SJSA1 (cell line): ENCODE measurements at places on chromosomes 12 and 14. TPM values are rescaled to one million over a fixed set of nuclear protein-coding genes. Genes with fewer than 3 reads are reported as not detected.

GRCh38 chr14:81070511-81070910, 115.1 kb downstream of the TSHR start:
- DNase-seq: no peak
- no peak overlapping the region for H3K4me3 ChIP-seq
- peaks cover 7% of the 10 kb centered on the region; the same call in 1 of the 2 replicates for H3K4me1 ChIP-seq
- H3K36me3 ChIP-seq: no peaks in the 10 kb centered on the region
- no peak overlapping the region for H3K27ac ChIP-seq
- no peaks in the 10 kb centered on the region for H3K27me3 ChIP-seq

TDG gene
- total RNA-seq: 67.9 and 72.6 TPM in 2 replicates

NGB gene
- not detected in 2 replicates for total RNA-seq

FAM222A gene
- 7.4 and 7.8 TPM in 2 replicates for total RNA-seq

- H3K27me3 ChIP-seq: no peaks in the 10 kb centered on the region
- no peak for DNase-seq
- no peak overlapping the region for H3K27ac ChIP-seq
Measured at GRCh38 chr12:22100958-22101748, 55.1 kb downstream of the CMAS start.

TMTC2 gene
- 0.13 and 0.19 TPM in 2 replicates for total RNA-seq

GRCh38 chr14:30610787-30611343, 11.3 kb upstream of the SCFD1 start:
- H3K4me1 ChIP-seq: peaks cover 33% of the 10 kb centered on the region
- no peak overlapping the region for H3K27ac ChIP-seq
- peak; percentile 59 for DNase-seq
- no peaks in the 10 kb centered on the region for H3K27me3 ChIP-seq

MYO1A gene
- total RNA-seq: not detected in 2 replicates

GRCh38 chr12:108697905-108698304, 33.4 kb downstream of the CORO1C start:
- H3K4me3 ChIP-seq: no peak overlapping the region
- H3K27ac ChIP-seq: peak overlapping the region; percentile 88; the same call in 1 of the 2 replicates
- no peaks in the 10 kb centered on the region for H3K27me3 ChIP-seq
- DNase-seq: no peak
- H3K36me3 ChIP-seq: peaks cover 77% of the 10 kb centered on the region

- no peaks in the 10 kb centered on the region for H3K27me3 ChIP-seq
- H3K27ac ChIP-seq: no peak overlapping the region
- H3K4me1 ChIP-seq: no peaks in the 10 kb centered on the region
- no peaks in the 10 kb centered on the region for H3K36me3 ChIP-seq
- no peak overlapping the region for H3K4me3 ChIP-seq
Measured at GRCh38 chr14:30292541-30292940, 266.4 kb upstream of the G2E3 start.

FOXM1 gene
- total RNA-seq: 55.9 and 66.4 TPM in 2 replicates

GRCh38 chr12:123445388-123446332, 9.2 kb upstream of the RILPL2 start:
- peak; percentile 49 for DNase-seq
- H3K4me1 ChIP-seq: peaks cover 12% of the 10 kb centered on the region
- no peak overlapping the region for H3K4me3 ChIP-seq
- no peaks in the 10 kb centered on the region for H3K36me3 ChIP-seq
- H3K27ac ChIP-seq: peak overlapping the region; percentile 22; the same call in 1 of the 2 replicates

SDR9C7 gene
- total RNA-seq: not detected in 2 replicates

GRCh38 chr14:80313806-80314205, 102.5 kb upstream of the DIO2 start:
- H3K27me3 ChIP-seq: no peaks in the 10 kb centered on the region
- H3K4me1 ChIP-seq: peaks cover 45% of the 10 kb centered on the region
- DNase-seq: no peak

DNA sequence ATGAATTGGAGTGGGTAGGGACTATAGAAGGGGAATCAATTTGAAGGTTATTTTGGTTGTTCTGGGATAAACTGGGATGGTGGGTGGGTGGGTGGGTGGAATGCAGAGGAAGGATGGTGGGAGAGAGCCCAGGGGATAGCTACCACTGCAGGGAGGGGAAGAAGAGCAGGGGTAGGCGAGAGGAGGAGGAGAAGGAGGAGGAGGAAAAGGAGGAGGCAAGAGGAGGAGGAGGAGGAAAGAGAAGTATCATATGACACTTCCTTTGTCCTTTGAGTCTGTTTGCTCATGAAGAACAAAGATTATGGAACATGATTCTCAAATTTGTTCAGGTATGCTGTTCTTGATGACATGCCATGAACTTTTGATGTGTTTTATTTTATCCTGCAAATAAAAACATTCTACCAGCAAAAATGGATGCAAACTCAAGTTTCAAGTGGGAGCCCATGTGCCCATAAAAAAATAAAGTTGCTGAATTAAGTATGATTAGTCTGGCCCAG, 4.1 kb upstream of the BEST3 start:
- H3K27me3 ChIP-seq: no peaks in the 10 kb centered on the region
- no peaks in the 10 kb centered on the region for H3K4me1 ChIP-seq
- no peaks in the 10 kb centered on the region for H3K36me3 ChIP-seq
- DNase-seq: no peak
- H3K4me3 ChIP-seq: no peak overlapping the region
- H3K27ac ChIP-seq: no peak overlapping the region

BCL11B gene
- 2.1 and 2.6 TPM in 2 replicates for total RNA-seq

GRCh38 chr14:59828276-59828675, 42.3 kb downstream of the RTN1 start:
- no peaks in the 10 kb centered on the region for H3K36me3 ChIP-seq
- H3K27me3 ChIP-seq: no peaks in the 10 kb centered on the region
- no peaks in the 10 kb centered on the region for H3K4me1 ChIP-seq
- DNase-seq: no peak

SGPP1 gene
- total RNA-seq: 33.2 and 34.6 TPM in 2 replicates

DNAL1 gene
- total RNA-seq: 5.0 and 16.2 TPM in 2 replicates

CHFR gene
- total RNA-seq: 4.5 and 7.1 TPM in 2 replicates

TAS2R20 gene
- total RNA-seq: 1.1 TPM in 1 of 2 replicates, not detected in the other

GRCh38 chr12:24560831-24561271, 388.1 kb downstream of the BCAT1 start:
- H3K36me3 ChIP-seq: 0 out of 2 replicates have a peak, but pooled peaks cover 6% of the 10 kb centered on the region
- peaks cover 23% of the 10 kb centered on the region for H3K4me1 ChIP-seq
- no peaks in the 10 kb centered on the region for H3K27me3 ChIP-seq
- H3K4me3 ChIP-seq: peak overlapping the region; percentile 57
- no peak for DNase-seq

TMCC3 gene
- total RNA-seq: 0.81 and 1.9 TPM in 2 replicates

SLC41A2 gene
- 1.7 TPM in 1 of 2 replicates, not detected in the other for total RNA-seq

GRCh38 chr14:81033698-81034240, 78.3 kb downstream of the TSHR start:
- no peak overlapping the region for H3K4me3 ChIP-seq
- no peaks in the 10 kb centered on the region for H3K4me1 ChIP-seq
- H3K36me3 ChIP-seq: no peaks in the 10 kb centered on the region
- no peaks in the 10 kb centered on the region for H3K27me3 ChIP-seq
- no peak for DNase-seq

KLRF1 gene
- total RNA-seq: not detected in 2 replicates

ZDHHC22 gene
- total RNA-seq: 0.03 TPM in 1 of 2 replicates, not detected in the other

- peaks cover 65% of the 10 kb centered on the region for H3K36me3 ChIP-seq
- no peak for DNase-seq
Measured at GRCh38 chr14:103501041-103501870, 21.4 kb downstream of the CKB start.

STYK1 gene
- total RNA-seq: 5.9 and 6.3 TPM in 2 replicates

- H3K4me1 ChIP-seq: peaks cover 30% of the 10 kb centered on the region
- H3K27ac ChIP-seq: no peak overlapping the region
- DNase-seq: no peak
- H3K36me3 ChIP-seq: no peaks in the 10 kb centered on the region
Measured at GRCh38 chr12:116200812-116201211, 76.7 kb downstream of the MED13L start.

DNA sequence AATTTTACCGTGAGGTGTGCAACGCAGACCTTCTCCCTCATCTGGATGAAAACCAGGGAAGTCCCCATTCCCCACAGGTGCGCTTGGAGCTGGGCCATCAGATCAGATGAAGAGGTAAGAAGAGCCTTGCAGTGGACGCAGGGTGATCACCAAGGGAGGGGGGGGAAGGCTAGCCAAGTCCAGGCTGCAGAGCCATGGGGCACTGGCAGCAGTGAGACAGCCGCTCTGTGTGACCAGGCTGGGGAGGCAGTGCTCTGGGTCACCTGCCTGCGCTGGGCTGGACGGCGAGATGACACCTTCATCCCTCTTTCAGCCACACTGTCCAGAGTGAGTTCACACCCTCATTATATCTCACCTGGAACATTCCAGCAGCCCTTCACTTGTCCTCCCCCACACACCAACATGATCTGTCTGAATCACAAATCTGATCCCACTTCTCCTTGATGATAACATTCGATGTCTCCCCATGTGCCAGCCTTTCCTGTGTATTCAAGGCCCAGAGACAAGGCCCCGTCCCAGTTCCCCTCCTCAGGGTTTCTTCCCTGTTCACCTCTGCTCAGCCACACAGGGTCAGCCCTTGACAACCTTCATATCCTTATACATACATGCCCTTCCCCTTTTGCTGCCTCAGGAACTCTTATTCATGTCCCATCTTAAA, 65.9 kb upstream of the VASH1 start:
- no peaks in the 10 kb centered on the region for H3K36me3 ChIP-seq
- no peak overlapping the region for H3K27ac ChIP-seq
- no peaks in the 10 kb centered on the region for H3K4me1 ChIP-seq
- H3K27me3 ChIP-seq: no peaks in the 10 kb centered on the region
- no peak for DNase-seq

DNA sequence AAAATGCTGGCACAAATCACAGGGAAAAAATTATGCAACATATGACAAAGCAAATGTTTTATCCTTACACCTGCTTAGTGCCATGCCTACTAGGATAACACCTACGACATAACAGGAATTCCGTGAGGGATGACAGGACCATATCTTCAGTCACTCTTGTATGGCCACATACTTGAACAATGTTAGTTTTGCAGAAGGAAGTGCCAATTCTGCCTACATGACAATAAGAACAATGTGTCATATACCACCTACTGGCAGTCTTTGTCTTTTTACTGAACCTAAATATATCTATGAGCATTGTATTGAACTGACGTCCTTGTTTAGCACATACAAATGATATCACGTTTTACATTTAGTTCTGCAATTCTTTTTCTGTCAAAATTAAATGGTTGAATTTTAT, 234.0 kb downstream of the ADAMTS20 start:
- no peaks in the 10 kb centered on the region for H3K36me3 ChIP-seq
- no peak for DNase-seq
- H3K27ac ChIP-seq: no peak overlapping the region
- no peaks in the 10 kb centered on the region for H3K4me1 ChIP-seq
- no peaks in the 10 kb centered on the region for H3K27me3 ChIP-seq

PHC1 gene
- 22.5 and 23.4 TPM in 2 replicates for total RNA-seq

AICDA gene
- total RNA-seq: not detected in 2 replicates

- no peak overlapping the region for H3K27ac ChIP-seq
- H3K36me3 ChIP-seq: no peaks in the 10 kb centered on the region
- no peaks in the 10 kb centered on the region for H3K27me3 ChIP-seq
- H3K4me1 ChIP-seq: peaks cover 10% of the 10 kb centered on the region
Measured at GRCh38 chr12:3871356-3871755, 1.8 kb downstream of the PARP11 start.

GRCh38 chr12:57149245-57149900, 2.0 kb upstream of the LRP1-AS start:
- no peak overlapping the region for H3K4me3 ChIP-seq
- peaks cover 45% of the 10 kb centered on the region for H3K4me1 ChIP-seq
- H3K27me3 ChIP-seq: no peaks in the 10 kb centered on the region
- H3K36me3 ChIP-seq: peaks cover 92% of the 10 kb centered on the region
- no peak for DNase-seq

DNA sequence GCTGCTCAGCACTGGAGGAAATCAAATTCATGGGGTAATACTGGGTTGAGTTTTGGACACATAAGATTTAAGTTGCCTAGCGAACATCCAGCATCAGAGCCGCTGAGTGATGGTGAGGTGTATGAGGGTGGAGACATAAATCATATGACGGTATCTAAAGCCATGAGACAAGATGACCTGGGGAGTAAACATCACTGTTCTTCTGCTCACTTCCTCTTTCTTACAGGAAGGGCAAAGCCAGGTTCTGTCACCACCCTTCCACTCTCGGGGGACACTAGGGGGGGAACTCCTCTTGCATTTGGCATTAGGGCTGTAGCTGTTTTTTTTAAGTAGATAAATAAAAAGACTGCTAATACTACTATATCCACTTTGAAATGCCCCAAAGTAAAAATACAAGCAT, 24.0 kb downstream of the PRDM4 start:
- no peak overlapping the region for H3K4me3 ChIP-seq
- no peaks in the 10 kb centered on the region for H3K27me3 ChIP-seq
- no peak overlapping the region for H3K27ac ChIP-seq
- no peak for DNase-seq
- H3K36me3 ChIP-seq: peaks cover 89% of the 10 kb centered on the region
- no peaks in the 10 kb centered on the region for H3K4me1 ChIP-seq

GRCh38 chr14:56733396-56733795, 76.9 kb downstream of the OTX2 start:
- H3K27me3 ChIP-seq: peaks cover 18% of the 10 kb centered on the region
- H3K27ac ChIP-seq: no peak overlapping the region
- H3K36me3 ChIP-seq: no peaks in the 10 kb centered on the region
- no peak overlapping the region for H3K4me3 ChIP-seq
- no peak for DNase-seq
- H3K4me1 ChIP-seq: peaks cover 5% of the 10 kb centered on the region; the same call in 1 of the 2 replicates

DNA sequence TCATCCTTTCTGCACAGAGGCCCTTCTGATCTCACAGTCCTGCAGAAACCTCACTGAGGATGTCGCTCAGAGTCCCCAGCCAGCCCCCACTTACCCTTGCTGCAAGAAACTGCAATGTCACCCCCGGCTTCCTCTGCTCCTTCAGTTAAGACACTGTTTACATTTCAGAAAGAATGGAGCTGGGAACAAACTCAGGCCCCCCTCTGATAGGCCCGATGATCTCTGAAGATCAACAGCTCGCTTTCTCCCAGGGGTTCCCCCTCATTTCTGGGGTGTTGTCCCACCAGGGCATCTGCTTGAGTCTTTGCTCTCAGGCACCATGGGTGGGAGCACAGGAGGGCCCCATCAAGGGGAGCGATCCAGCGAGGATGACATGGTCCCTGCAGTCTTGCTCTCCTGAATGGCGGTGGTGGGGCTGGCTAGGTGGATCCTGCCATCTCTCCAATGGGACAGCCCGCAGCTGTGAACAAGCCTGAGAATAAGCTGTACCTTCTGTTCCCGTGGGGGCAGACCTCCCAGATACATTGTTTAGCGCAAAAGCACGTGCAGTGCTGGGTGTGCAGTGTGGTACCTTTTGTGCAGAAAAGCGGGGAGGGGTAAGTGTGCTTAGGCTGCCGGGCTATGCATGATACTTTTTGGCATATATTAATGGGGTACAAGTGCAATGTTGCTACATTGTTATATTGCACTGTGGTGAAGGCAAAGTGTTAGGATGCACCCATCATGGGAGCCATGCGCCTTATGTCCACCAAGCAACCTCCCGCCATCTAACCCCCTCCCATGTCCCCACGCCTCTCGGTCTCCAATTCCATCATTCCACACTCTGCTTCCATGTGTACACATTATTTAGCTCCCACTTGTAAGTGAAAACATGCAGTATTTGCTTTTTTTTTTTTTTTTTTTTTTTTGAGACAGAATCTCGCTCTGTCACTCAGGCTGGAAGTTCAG, 6.7 kb upstream of the NCOR2 start:
- DNase-seq: peak; percentile 81
- H3K36me3 ChIP-seq: no peaks in the 10 kb centered on the region

ADAM21 gene
- 0.26 TPM in 1 of 2 replicates, not detected in the other for total RNA-seq
